Nephron progenitor cell (in vitro differentiated cells): ENCODE measurements at places on chromosomes 7 and 10.
A peak's percentile ranks its signal among the peaks of the same experiment; 100 is the strongest.

DNA sequence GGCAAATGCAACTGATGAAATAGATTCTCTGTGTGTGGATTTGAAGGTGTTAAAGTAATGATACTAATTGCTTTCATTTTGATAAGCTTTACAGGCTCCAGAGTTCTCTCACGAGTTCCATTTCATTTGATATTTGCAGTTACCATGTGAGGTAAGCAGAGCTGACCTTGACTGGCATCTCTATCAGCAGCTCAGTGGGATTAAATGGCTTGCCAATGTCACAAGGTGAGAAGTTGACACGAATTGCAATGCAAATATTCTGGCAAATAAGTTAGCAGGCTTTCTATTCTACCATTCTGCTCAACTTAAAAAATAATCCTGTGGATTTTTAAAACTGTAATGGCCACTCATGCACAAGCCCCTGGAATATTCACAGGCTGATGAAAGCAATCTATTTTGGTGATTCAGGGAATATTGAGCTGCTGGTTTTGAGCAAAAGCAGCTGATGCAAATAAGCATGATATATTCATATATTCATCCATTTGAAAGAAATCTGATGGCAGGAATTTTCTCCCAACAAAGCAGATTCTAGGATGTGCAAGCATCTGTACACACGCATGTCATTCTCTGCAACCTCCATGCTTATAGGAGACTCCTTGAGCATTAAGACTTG lies 64.5 kb upstream of the ANKRD1 start:
- peaks cover 5% of the 10 kb centered on the region for H3K27me3 ChIP-seq
- H3K27ac ChIP-seq, result no peak overlapping the region
- H3K36me3 ChIP-seq, result no peaks in the 10 kb centered on the region

DNA sequence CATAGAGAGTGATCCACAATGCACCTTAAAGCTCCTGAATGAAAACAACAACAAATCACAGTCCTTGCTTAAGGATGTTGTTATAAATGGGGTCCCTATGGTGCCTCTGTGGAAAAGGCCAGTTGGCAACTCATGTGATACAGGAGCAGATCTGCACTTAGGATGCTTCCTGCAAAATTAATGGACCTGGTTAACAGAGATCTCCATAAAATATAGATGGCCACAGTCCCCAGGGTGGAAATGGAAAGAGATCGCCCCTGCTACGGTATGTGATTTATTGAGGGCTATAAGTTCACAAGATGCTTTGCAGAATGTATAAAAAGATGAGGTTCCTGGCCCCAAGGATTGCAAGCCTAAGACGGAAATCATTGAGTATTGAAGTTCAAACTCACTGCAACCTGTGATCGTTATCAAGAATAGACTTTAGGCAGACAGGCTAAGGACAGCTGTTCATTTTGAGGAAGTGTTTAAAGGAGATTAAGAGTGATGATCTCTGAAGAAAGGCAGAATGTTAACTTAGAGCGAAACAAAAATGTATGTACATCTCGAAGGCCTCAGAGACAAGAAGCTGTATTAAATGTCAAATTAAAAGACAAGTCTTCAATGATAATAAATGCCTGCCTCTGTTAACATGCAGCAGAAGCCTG lies 174.1 kb upstream of the PLPP4 start:
- peaks cover 25% of the 10 kb centered on the region for H3K27me3 ChIP-seq
- H3K36me3 ChIP-seq, result no peaks in the 10 kb centered on the region
- no peak for DNase-seq

GRCh38 chr10:118264838-118265470 lies 77.2 kb downstream of the FAM204A start:
- peaks cover 22% of the 10 kb centered on the region for H3K4me1 ChIP-seq
- H3K27me3 ChIP-seq, result peaks cover 23% of the 10 kb centered on the region
- H3K36me3 ChIP-seq, result no peaks in the 10 kb centered on the region
- no peak overlapping the region for H3K4me3 ChIP-seq
- H3K27ac ChIP-seq, result peak overlapping the region; percentile 56

DNA sequence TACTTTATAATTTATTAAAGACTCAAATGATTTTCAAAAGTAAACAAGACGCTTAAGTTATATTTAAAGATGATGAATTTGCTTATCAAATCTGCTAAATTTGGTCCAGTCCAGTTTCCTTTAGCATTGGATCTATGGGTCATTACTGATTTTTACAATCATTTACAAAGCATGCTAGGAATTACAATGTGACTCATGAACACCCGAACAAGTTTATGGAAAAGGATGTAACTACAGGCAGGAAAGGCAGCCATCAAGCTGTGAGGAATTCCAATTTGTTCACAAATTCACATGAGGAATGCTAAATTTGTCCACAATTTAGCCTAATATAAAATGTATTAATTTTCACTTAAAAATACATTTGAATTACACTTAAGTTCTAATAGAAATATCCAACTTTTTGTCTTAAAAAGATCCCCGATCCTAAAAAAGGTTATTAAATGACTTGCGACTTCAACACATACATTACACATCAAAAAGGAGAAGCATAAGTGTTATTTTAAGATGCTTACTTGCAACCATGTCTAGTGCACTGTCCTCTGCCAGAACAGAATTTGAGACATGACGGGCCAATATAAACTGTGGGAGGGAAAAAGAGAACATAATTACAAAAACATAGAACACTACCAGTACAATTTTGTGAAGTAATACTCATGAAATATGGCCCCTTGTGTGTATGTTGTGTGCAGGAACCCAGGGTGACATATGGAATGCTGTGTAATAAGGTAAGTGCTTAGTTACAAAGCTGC lies 194.2 kb upstream of the SLC26A5 start:
- no peaks in the 10 kb centered on the region for H3K4me1 ChIP-seq
- no peak overlapping the region for H3K4me3 ChIP-seq
- H3K27ac ChIP-seq, result no peak overlapping the region
